ENCODE measurements at places on chromosomes 11 and 22.

- DNase-seq: no peak
These were observed 5.7 kb downstream of the ZP1 start for GRCh38 chr11:60872961-60873524.

DNA sequence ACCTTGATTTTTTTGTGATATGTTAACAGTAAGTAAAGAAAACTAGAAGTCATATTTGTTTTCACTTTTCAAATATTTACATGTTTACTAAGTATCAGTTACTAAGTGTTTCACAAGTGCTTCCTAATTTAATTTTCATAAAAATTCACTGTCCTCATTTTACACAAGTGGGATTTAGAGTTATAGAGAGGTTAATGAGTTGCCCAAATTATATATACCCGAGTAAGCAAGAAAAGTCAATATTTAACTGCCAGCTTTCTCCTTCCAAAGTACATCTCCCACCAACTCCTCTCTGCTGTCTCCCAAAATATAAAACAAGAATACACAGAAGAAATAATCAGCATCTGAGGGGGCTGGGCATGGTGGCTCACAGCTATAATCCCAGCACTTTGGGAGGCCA, 896.7 kb upstream of the ANO3 start:
- no peak for DNase-seq

GRCh38 chr22:45552017-45552411, 49.3 kb downstream of the FBLN1 start:
- DNase-seq: no peak

DNA sequence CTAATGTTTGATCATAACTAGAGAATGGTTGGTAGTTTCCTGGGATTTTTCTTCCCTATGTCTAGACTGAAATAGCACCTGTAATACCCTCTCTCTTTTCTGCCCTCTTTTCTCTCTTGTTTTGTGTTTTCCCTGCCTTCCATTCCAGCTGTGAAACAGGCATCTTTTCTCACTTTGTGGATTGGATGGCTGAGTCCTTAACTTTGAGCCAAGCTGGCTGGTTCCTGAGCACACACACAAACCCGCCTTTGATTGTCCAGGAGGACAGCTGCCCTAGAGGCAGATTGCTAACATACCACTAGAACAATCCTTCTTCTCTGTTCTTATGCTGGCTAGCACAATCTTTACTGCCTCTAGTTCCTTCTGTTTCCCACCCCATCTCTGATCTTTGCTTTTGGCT, 17.7 kb downstream of the CTNND1 start:
- no peak for DNase-seq

DNA sequence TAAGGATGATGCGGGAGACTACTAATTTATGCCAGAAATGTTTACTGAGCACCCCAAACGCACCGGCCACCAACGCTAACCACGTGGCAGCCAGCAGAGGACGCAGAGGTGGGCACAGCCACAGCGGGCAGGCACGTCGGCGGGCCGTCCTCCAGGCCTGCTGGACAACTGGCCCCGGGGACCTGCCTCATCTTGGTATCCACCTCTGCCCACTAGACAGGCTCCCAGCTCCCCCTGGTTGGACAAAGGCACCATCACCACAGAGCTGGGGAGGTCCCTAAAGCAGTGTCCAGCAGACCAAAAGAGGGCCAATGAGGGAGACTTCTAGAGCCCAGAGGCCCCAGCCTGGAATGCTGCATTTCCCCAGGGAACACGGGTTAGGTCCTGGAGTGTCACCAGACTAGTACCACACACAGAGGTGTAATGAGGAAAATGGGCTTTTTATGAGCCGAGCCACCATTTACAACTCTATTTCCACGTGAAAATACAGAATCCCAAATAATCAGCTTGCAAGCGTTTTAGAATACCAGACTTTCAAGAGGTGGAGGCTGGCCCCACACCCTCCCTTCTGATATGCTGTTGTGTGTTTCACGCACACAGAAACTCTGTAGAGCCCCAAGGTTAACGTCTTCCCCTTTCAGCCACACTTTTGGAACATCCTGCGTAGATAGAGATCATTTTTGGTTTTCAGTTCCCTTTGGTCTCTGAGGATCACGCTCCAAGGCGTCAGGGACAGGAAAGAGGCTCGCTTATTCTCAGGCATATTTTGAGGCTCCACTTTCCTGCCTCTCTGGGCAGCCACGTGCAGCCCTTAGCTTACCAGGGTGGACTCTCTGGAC, 23.7 kb upstream of the BID start:
- no peak for DNase-seq
